Activated naive CD8-positive, alpha-beta T cell treated with anti-CD3 and anti-CD28 coated beads, Interleukin-2, amount 50 U/mL, for 24 hours (primary cell): ENCODE measurements at places on chromosomes 5 and 9.
A peak's percentile ranks its signal among the peaks of the same experiment; 100 is the strongest.

- no peak overlapping the region for H3K4me3 ChIP-seq
- H3K36me3 ChIP-seq: no peaks in the 10 kb centered on the region
- H3K4me1 ChIP-seq: no peaks in the 10 kb centered on the region
- no peak overlapping the region for H3K27ac ChIP-seq
- no peak for DNase-seq
Measured at GRCh38 chr5:57551251-57551650, 68.6 kb upstream of the ACTBL2 start.

DNA sequence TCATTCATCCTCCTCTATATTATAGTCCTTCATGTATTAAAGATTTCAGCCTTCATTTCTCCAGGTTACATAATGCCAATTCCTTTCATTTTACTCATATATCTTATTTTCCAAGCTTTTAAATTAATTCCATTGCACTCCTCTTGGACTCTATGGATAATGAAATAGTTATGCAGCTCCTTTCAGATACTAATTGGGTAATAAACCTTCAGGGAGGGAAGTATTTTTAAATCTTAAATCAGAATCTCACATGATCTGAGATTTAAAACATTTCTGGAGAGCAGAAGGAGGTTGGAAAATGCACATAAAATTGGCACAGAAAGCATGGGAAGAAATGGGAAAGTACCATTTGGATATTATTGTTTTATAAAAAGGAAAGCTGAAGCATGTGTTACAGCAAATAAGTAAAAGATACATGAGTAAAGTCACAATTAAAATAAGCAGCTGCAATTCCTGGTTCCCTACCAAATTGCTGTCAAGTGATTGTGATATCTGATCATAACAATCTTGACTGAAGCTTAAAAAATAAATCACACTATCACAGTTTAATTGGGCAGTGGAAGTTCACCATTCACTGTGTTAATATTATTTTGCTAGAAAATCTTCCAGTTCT, 257.9 kb upstream of the NREP start:
- H3K4me1 ChIP-seq: no peaks in the 10 kb centered on the region
- no peak overlapping the region for H3K4me3 ChIP-seq
- no peaks in the 10 kb centered on the region for H3K36me3 ChIP-seq
- no peak for DNase-seq
- peaks cover 2% of the 10 kb centered on the region for H3K27me3 ChIP-seq
- no peak overlapping the region for H3K27ac ChIP-seq

- DNase-seq: no peak
- H3K27me3 ChIP-seq: peaks cover 17% of the 10 kb centered on the region
- H3K36me3 ChIP-seq: no peaks in the 10 kb centered on the region
- peaks cover 3% of the 10 kb centered on the region for H3K4me1 ChIP-seq
- H3K27ac ChIP-seq: no peak overlapping the region
Measured at GRCh38 chr9:137439158-137439714, 1.9 kb downstream of the ENTPD8 start.

- peaks cover 3% of the 10 kb centered on the region for H3K27me3 ChIP-seq
- no peaks in the 10 kb centered on the region for H3K4me1 ChIP-seq
- no peaks in the 10 kb centered on the region for H3K36me3 ChIP-seq
- DNase-seq: no peak
Measured at GRCh38 chr9:14515571-14516198, 177.5 kb downstream of the ZDHHC21 start.

DNA sequence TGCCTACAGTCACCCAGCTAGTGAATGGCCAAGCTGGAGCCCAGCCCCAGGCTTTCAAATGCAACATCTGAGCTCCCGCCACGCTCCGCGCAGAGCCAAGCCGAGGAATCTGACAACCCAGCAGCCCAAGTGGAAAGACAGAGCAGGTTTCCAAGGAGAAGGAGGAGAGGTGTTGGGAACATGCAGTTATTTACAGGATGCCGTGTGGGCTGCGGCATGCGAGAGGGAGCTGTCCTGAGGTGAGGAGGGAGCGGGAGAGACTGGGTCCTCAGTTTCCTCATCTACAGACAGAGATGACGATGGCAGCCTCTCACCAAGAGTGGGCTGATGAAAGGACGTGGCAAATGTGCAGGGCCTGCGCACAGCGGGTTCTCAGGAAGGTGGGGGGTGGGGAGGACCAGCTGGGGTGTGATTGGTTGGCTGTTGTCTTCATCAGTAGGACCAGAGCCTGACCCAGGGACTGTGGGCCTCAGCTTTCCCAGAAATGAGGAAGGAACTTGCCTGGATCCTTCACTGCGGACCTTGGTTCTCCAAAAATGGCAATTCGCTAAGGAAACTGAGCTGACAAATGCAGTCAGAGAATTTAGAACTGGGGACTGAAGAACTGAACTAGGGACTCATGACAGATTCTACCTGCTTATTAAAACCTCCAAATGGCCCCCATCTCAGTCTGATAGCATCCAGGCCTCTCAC, 14.8 kb upstream of the CPLX2 start:
- no peak for DNase-seq
- no peaks in the 10 kb centered on the region for H3K4me1 ChIP-seq
- no peaks in the 10 kb centered on the region for H3K36me3 ChIP-seq

DNA sequence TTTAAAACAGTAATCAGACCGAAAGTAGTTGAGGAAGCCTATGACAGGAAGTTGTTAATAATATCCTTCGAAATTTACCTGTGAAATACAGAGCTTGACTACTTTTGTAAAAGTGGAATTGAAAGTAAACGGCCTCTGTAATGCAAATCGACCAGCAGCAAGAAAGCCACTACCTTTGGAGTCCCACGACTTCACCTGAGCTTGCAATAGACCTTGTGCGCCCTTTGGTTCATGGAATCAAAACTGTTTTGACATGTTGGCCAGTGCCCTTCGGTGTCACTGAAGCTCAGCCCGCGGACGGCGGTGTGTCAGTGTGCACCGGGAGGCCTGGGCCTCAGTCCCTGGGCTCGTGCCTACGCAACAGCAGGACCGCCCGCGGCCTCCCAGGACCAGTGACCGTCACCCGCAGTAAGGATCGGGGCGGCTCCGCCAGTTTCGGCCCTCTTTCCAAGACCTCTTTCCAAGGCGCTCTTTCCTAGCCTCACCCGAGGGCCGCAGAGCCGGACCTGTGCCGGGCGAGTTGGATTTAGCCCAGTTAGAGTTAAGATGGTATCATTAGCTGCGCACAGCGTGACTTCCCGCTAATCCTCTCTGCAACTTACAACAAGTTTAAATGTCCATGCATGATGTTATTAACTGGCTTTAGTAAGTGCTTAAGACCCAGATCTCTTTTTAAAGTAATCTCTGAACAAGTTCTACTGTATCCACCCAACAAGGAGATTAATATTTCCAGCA, 223.3 kb downstream of the MEF2C start:
- no peak overlapping the region for H3K4me3 ChIP-seq
- H3K36me3 ChIP-seq: peaks cover 9% of the 10 kb centered on the region
- no peak overlapping the region for H3K27ac ChIP-seq
- peaks cover 64% of the 10 kb centered on the region for H3K27me3 ChIP-seq

DNA sequence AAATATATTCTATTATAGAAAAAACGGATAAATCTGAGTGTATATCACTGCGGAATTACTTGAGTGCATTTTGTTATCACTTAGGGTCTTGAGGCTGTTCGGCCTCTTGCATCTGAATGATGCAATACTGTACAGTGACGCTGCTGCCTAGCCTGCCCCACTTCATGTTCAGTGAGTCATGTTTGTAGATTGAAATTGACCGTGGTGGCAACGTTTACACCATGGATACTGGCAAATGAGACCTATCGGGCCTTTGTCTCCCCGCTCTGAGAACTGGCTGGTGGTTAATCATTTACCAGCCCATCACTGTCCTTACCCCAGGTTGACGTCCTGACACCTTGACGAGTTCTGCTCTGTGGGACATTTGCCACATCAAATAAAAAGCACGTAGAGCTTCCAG, 510.1 kb upstream of the ADAMTS16 start:
- no peak overlapping the region for H3K4me3 ChIP-seq
- H3K27ac ChIP-seq: no peak overlapping the region
- no peak for DNase-seq
- no peaks in the 10 kb centered on the region for H3K27me3 ChIP-seq

DNA sequence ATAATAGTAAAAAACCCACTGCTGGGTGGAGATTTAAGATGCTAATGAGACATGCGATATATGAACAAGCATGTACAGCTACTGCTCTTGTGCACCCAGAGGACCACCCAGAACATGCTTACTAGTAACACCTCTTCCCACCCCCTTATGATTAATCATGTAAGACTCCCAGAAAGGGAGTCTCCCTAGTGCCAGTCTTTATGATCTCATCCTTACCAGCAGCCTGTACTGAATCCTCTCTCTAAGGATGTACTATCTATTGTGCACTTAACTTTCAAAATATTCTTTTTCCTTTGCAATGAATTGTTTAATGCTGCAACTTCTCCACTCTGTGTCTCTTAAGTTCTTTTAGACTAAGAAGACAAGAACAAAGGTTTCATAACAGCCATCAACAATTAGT, 9.1 kb upstream of the MAT2B start:
- no peaks in the 10 kb centered on the region for H3K4me1 ChIP-seq
- no peak overlapping the region for H3K4me3 ChIP-seq
- H3K27me3 ChIP-seq: no peaks in the 10 kb centered on the region
- peaks cover 6% of the 10 kb centered on the region for H3K36me3 ChIP-seq
- H3K27ac ChIP-seq: no peak overlapping the region
- no peak for DNase-seq

DNA sequence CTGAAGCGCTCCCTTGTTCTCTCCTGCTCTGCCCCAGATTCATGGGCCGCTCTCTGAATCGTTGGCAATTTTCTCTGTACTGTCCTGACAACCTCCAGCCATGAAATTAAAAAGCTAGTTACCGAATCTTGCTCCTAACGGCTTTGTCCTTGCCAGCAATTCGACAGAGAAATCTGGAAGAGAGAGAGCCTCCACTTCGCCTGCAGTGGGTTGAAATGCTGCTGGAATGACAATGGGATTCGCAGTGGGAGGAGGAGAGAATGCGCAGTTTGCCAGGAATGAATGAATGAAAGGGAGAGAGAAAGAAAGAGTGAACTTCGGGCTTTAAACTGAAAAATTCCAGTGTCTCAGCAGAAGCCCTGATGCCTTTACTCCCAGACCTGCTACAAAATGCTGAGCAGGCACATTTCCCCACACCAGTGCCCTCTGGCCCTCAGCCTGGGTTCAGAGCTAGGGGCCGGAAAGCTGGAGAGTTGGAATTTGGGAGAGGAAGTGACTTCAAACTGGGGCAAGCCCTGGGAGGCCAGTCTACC, 11.5 kb upstream of the BOD1 start:
- H3K27me3 ChIP-seq: peaks cover 3% of the 10 kb centered on the region
- no peaks in the 10 kb centered on the region for H3K4me1 ChIP-seq
- H3K27ac ChIP-seq: no peak overlapping the region
- no peaks in the 10 kb centered on the region for H3K36me3 ChIP-seq

GRCh38 chr5:154358516-154359220, 87.1 kb upstream of the SAP30L start:
- peaks cover 2% of the 10 kb centered on the region for H3K4me1 ChIP-seq
- no peak for DNase-seq
- H3K27ac ChIP-seq: no peak overlapping the region
- H3K4me3 ChIP-seq: no peak overlapping the region

DNA sequence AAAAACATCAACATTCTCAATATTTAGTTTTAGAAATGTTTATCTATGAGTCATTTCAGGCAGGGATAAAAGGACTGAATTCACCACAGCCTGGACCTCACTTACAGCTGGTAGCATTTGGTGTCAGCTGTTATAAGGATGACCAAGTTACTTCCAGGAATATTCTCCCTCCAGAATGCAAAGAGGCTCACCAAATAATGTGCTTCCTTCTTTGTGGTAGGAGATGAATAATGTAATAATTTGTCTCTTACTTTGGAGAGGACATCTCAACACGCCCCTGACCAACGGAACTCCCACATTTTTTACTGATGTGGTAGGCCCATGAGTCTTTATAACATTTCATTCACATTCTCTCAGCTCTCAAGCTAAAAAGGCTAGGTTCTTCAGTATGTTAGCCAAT, 825.9 kb upstream of the GRAMD2B start:
- no peak for DNase-seq
- no peaks in the 10 kb centered on the region for H3K27me3 ChIP-seq
- no peaks in the 10 kb centered on the region for H3K36me3 ChIP-seq
- peaks cover 1% of the 10 kb centered on the region for H3K4me1 ChIP-seq
- no peak overlapping the region for H3K4me3 ChIP-seq

DNA sequence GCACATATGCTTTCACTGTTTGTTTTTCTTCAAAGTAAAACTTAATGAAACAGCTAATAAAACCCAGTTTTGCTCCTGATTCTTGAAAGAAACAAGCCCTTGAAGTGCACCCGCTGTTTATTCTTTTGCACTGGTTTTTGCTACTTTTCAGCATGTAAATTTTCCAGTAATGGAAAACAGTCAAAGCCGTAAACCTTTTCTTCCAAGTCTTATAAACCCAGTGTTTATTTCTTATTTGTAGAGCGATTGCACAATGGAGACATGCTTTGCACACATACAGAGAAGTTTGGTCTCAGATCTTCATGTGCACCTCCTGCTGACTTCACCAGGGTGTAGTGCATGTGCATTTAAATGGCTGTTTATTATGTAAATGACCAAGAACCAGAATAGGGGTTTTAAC, 51.8 kb downstream of the ATG10 start:
- DNase-seq: no peak
- no peak overlapping the region for H3K4me3 ChIP-seq
- H3K4me1 ChIP-seq: no peaks in the 10 kb centered on the region
- H3K27me3 ChIP-seq: no peaks in the 10 kb centered on the region

DNA sequence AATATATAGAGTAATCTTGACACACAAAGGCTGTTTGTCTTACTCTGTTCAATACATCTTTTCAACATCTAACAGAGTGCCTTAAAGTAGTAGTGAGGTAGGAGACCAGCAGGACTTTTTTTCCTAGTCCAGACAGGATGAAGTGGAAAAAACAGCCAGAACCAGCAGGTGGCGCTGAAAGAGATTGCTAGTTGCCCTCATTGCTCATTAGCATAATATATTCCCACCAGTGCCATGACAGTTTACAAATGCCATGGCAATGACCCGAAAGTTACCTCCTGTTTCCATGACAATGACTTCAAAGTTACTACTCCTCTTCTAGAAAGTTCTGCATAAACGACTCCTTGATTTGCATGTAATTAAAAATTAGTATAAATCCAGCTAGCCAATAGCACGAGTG, 387.4 kb downstream of the ACTL7B start:
- DNase-seq: peak; percentile 32
- H3K4me1 ChIP-seq: no peaks in the 10 kb centered on the region
- no peak overlapping the region for H3K27ac ChIP-seq
- no peak overlapping the region for H3K4me3 ChIP-seq
- no peaks in the 10 kb centered on the region for H3K36me3 ChIP-seq

DNA sequence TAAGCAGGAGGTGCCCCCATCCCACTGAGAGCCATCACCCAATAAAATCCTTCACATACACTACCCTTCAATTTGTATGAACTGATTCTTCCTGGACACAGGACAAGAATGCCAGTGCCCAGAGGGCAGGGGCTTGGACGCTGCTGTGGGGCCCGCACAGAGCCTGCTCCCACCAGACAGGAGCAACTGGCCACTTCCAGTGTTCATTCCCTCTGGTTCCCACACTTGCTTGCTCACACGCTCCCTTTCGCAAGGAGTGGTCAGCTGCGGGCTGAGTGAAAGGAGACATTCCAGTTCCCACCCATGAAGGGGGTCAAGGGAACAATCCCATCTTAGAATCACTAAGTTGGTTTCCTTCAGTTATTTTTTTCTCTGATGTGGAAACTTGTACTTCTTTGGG, 314.5 kb upstream of the ACO1 start:
- H3K36me3 ChIP-seq: no peaks in the 10 kb centered on the region
- H3K4me3 ChIP-seq: no peak overlapping the region
- DNase-seq: no peak
- H3K4me1 ChIP-seq: no peaks in the 10 kb centered on the region
- H3K27me3 ChIP-seq: no peaks in the 10 kb centered on the region
- no peak overlapping the region for H3K27ac ChIP-seq
